ENCODE measurements at places on chromosomes 4 and X.

- DNase-seq = no peak
- no peaks in the 10 kb centered on the region for H3K4me1 ChIP-seq
- H3K36me3 ChIP-seq = no peaks in the 10 kb centered on the region
- no peak overlapping the region for H3K4me3 ChIP-seq
Measured at GRCh38 chr4:140930557-140930956, 174.4 kb upstream of the TBC1D9 start.

DNA sequence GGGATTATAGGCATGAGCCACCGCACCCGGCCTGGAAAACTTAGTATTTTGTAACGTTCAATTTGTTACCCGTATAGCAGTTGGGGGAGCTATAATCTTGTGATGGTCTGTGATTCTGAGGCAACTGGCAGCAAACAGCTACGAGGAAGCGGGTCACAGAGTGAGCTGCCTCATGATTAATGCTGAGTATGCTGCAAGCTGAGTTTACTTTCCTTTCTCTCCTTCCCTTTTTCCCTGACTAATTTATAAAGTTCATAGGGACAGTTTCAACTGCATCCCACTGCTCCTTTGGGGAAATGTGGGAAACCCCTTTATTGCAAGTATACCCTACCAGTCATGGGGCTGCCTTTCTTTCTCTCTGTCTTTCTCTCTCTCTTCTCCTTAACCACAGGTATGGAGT lies 17.7 kb upstream of the ELOVL6 start:
- no peaks in the 10 kb centered on the region for H3K4me1 ChIP-seq
- no peak for DNase-seq
- no peaks in the 10 kb centered on the region for H3K36me3 ChIP-seq
- no peak overlapping the region for H3K27ac ChIP-seq
- no peaks in the 10 kb centered on the region for H3K27me3 ChIP-seq

- peaks cover 53% of the 10 kb centered on the region for H3K4me1 ChIP-seq
- H3K27ac ChIP-seq = peak overlapping the region; percentile 99
- H3K27me3 ChIP-seq = no peaks in the 10 kb centered on the region
- no peak for DNase-seq
- no peaks in the 10 kb centered on the region for H3K36me3 ChIP-seq
- no peak overlapping the region for H3K4me3 ChIP-seq
Measured at GRCh38 chr4:106587558-106587957, 219.0 kb upstream of the GIMD1 start.

DNA sequence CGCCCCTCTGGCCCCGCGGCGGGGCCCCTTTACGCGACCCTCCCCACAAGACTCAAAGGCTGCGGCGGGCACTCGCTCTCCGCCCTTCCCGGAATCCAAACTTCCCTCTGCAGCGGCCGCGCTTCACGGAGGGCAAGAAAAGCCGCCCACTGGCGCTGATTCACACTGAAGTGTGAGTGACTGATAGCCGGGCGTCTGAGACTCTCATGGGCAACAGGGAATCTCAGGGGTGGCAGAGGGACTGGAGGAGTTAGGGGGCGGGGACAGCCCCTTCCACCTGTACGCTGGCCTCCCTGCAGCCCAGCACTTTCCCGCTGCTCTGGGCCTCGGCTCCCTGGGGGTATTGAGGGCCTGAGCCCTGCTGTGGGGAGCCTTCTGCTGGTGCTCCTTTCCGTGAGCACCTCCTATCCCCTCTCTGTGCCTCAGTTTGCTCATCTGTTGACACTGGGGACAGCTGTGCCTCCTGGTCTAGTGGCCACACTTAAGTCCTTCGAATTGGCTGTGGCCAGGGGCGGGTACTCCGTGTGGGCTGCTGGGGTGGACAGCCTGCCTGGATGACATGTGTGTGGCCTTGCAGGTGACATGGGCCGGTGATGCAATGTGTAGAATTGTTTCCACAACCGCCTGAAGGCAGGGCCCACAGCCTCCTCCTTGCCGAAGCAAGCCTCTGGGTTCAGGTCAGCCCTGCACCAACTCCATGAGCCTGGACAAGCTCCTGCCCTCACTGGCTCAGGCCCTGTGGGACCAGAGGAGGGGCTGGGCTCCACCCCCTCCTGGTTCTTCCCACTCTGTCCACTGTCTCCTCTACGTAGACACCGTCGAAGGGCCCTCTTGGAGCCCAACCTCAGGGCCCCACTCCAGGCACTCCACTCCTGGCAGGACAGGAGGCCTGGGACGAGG lies 951 bp downstream of the SH3BP2 start:
- no peaks in the 10 kb centered on the region for H3K27me3 ChIP-seq
- peak overlapping the region; percentile 57 for H3K4me3 ChIP-seq
- peak overlapping the region; percentile 86 for H3K27ac ChIP-seq
- peak; percentile 73 for DNase-seq
- H3K4me1 ChIP-seq = peaks cover 47% of the 10 kb centered on the region
- H3K36me3 ChIP-seq = no peaks in the 10 kb centered on the region

DNA sequence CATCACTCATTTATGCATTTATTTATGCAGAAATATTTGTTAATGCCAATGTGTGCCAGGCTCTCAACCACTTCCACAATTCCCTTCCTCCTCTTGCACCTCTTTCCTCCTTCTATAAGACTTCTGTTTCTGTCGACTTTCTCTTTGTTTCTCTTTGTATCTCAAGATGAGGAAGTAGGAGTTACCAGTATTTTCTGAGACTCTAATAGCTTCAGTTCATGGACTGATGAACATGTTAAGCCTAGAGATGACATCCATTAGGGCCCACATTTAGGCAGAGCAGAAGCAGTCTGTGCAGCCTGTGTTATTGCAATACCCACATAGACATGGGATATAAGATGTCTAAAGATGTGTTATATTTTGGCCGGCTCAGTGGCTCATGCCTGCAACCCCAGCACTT lies 241.8 kb upstream of the SMIM31 start:
- no peak for DNase-seq
- no peaks in the 10 kb centered on the region for H3K27me3 ChIP-seq
- H3K4me1 ChIP-seq = peaks cover 17% of the 10 kb centered on the region
- H3K36me3 ChIP-seq = no peaks in the 10 kb centered on the region
- no peak overlapping the region for H3K27ac ChIP-seq

GRCh38 chr4:141077611-141078225 lies 55.6 kb downstream of the RNF150 start:
- H3K27ac ChIP-seq = no peak overlapping the region
- H3K4me3 ChIP-seq = no peak overlapping the region
- DNase-seq = no peak
- no peaks in the 10 kb centered on the region for H3K4me1 ChIP-seq
- H3K36me3 ChIP-seq = no peaks in the 10 kb centered on the region

GRCh38 chr4:69764311-69764710 lies 3.9 kb upstream of the SULT1B1 start:
- H3K27ac ChIP-seq = peak overlapping the region; percentile 39
- H3K36me3 ChIP-seq = no peaks in the 10 kb centered on the region
- no peak for DNase-seq

GRCh38 chr4:47641755-47642154 lies 156.7 kb downstream of the ATP10D start:
- no peak overlapping the region for H3K27ac ChIP-seq
- H3K27me3 ChIP-seq = no peaks in the 10 kb centered on the region
- H3K4me1 ChIP-seq = no peaks in the 10 kb centered on the region
- no peak overlapping the region for H3K4me3 ChIP-seq

DNA sequence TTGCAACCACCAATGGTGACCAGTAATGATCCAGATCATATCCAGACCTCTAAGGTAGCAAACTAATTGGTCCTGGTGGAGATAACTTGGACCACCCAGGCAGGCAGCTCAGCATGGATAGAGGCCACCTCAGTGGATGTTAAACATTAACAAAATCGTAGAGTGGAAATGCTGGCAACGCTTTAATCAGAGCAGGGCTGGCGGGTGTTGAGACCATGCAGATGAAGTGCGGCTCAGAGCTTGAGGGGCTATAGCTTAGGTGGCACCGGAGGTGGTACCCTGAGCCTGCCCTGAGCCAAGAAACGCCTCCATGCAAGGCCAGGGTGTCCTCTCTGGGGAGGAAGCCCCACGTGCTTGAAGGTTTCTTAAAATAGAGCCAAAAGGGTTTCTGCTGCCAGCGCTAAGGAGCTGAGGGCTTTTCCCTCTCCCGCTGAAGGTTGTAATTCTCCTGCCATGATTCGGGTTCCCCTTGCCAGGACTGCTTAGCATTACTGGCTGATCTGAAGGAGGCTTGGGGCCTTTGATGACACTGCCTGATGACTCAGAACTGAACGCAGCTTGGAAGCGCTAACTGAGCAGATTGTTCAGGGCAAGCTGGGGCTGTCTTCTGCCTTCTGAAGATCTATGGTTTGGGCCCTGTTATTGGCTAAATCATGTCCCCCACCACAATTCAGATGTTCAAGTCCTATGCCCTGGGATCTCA lies 177.8 kb upstream of the ATP6AP2 start:
- DNase-seq = no peak
- no peaks in the 10 kb centered on the region for H3K36me3 ChIP-seq
- H3K4me1 ChIP-seq = no peaks in the 10 kb centered on the region
- H3K27me3 ChIP-seq = no peaks in the 10 kb centered on the region
- H3K4me3 ChIP-seq = no peak overlapping the region
- H3K27ac ChIP-seq = no peak overlapping the region

DNA sequence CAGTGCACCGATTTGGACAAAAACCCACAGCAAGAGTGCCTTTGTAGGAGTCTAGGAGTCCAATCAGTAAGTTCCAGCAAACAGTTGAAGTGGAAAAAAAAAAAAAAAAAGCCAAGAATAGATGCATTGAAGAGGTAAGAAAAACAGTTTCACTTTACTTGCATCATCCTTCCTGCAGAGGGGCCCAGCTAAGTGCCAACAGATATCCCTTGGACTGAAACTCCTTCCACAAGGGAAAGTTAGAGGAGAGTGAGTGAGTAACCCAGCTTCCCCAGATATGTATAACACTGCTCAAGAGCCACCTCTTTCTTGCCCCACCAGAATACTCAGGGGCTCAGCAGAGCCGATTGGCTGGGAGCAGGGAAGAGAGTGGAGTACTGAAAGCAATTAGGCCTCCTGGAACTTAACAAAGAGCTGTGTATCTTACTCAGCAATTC lies 617.7 kb upstream of the SMIM31 start:
- H3K27ac ChIP-seq = no peak overlapping the region
- H3K4me1 ChIP-seq = no peaks in the 10 kb centered on the region
- no peaks in the 10 kb centered on the region for H3K27me3 ChIP-seq
- DNase-seq = no peak

DNA sequence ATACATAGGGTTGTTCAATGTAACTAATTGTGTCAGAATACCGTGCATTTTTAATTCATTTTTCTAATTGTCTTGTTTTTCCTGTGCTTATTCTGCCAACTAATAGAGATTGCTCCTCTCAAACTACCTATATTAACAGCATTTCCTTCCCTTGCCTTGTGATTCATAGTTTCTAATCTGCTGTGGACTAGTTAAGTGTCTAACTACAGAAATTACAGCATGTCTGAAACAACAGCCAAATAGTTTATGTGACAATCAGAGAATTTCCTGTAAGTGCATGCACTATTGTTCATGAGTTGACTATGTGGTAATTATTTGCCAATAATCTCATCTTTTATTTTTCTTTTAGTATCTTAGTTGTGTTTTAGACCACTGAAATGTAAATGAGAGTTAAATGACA lies 4.1 kb upstream of the SEC24B start:
- H3K4me1 ChIP-seq = peaks cover 4% of the 10 kb centered on the region
- no peak overlapping the region for H3K4me3 ChIP-seq
- no peak overlapping the region for H3K27ac ChIP-seq
- H3K27me3 ChIP-seq = no peaks in the 10 kb centered on the region
- no peaks in the 10 kb centered on the region for H3K36me3 ChIP-seq
- no peak for DNase-seq

- no peak overlapping the region for H3K27ac ChIP-seq
- no peak overlapping the region for H3K4me3 ChIP-seq
- DNase-seq = no peak
- H3K27me3 ChIP-seq = no peaks in the 10 kb centered on the region
Measured at GRCh38 chr4:127870688-127871087, 10.0 kb upstream of the PLK4 start.

- no peaks in the 10 kb centered on the region for H3K27me3 ChIP-seq
- H3K4me3 ChIP-seq = no peak overlapping the region
- H3K4me1 ChIP-seq = no peaks in the 10 kb centered on the region
- no peak for DNase-seq
Measured at GRCh38 chr4:139825523-139826014, 159.9 kb downstream of the MGST2 start.

All from RWPE2 (cell line).